ENCODE measurements at places on chromosomes 3 and 15. TPM values are rescaled to one million over a fixed set of nuclear protein-coding genes. Genes with fewer than 3 reads are reported as not detected.

GRCh38 chr15:81279621-81280485, 44.1 kb downstream of the STARD5 start:
- no peak for DNase-seq

ZPLD1 gene
- 0.10 TPM for total RNA-seq

GRCh38 chr3:150703756-150704344, at the start of gene ERICH6:
ERICH6 (minus strand) TSS chr3:150703920; CDS start chr3:150703898, 22 bp downstream.
- peak; percentile 83 for DNase-seq

- DNase-seq = no peak
Measured at GRCh38 chr3:132432639-132433038, 15.3 kb downstream of the DNAJC13 start.

DNA sequence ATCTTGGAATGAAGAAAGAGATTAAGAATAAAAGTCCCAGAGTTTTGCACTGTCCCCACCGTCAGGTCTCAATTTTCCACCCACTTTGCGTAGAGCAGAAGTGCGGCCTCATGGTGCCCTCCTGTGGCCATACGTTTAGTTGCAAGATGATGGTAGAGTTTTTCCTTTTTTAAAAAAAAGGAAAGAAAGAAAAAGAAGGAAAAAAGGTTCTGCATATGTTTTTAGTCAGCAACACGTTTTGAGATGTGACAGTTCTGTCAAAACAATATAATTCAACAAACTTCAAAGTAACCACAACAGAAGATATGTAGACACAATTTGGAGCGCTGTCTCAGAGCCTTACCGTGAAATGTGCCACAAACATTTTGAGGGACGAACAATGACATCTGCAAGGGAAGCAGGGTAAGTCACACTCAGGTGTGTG, 24.6 kb downstream of the EBLN2 start:
- peak; percentile 41 for DNase-seq

TERC gene
- total RNA-seq = 69.1 TPM

DNA sequence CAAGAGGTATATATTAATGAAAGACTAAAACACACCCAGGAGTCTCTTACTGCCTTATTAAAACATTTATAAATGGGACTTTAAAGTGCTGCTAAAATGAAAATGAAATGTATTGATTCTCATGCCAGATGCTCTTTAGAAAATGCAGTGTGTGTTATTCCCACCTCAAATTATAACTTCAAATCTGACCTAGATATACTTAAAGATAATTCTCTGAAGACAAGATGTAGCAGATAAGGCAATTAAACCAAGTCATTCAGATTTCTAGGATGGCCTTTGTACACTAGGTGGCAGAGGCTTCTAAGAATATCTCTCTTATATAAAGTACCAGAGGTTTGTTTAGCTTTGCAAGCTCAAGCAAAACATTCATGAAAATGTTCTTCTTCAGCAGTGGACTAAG, 26.9 kb upstream of the GOLGA8B start:
- DNase-seq = no peak

ARGFX gene
- not detected for total RNA-seq

GRCh38 chr15:97520689-97521088, 439.8 kb upstream of the ARRDC4 start:
- DNase-seq = no peak

COLQ gene
- 3.7 TPM for total RNA-seq

CD80 gene
- 0.69 TPM for total RNA-seq

TGM5 gene
- total RNA-seq = 4.1 TPM

All from skin of body (tissue), 3 donors.